ENCODE measurements at places on chromosomes 11 and 22. TPM values are rescaled to one million over a fixed set of nuclear protein-coding genes. Genes with fewer than 3 reads are reported as not detected.

GRCh38 chr22:48333816-48334735, 1493.6 kb downstream of the BRD1 start:
- no peak for DNase-seq

DNA sequence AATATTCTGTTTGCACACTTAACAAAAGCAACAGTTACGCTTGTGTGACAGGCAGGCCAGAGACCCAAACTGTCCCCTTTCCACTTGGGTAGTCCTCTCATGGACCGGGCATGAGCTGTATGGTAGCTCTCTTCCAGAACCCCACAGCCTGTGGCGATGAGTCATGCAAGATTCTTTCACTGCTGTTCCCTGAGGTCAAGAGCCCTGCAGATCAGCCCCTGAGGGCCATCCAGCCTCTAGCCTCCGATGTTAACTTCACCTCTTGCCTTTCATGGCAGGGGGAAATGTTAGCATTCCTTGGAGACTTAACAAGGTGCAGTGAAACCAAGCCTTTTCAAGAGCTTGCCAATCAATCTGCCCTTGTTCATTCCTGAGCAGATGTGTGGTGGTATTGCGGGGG, 63.2 kb upstream of the DEUP1 start:
- DNase-seq = no peak

CLCF1 gene
- polyA plus RNA-seq = 9.6 TPM

BANF1 gene
- 120 TPM for polyA plus RNA-seq

DNA sequence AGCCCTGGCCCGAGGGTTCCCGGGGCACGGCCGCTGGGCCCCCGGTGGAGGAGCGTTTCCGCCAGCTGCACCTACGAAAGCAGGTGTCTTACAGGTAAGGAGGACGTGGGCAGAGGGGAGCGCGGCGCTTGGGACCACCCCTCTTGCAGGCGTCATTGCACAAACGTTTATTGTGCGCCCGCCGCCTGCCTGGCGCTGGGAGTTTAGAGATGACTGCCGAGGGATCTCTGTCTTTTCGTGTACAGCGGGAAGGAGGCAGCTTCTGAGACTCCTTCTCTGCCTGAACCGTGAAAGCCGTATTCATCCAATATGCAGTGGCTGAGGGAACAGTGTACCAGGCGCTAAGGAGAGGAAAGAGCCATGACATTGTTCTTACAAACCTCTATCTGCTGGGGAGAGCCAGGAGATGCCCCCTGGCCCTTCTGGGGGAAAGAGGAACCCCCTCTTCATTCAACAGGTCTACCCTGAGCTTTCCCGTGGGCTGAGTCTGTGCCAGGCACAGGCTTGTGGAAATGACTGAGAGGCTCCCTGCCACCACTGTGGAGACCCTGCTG, 13.8 kb upstream of the DGKZ start:
- no peak for DNase-seq

GRCh38 chr11:66868726-66869566, 12.1 kb downstream of the LRFN4 start:
- peak; percentile 54 for DNase-seq

MRGPRX1 gene
- polyA plus RNA-seq = not detected

DNA sequence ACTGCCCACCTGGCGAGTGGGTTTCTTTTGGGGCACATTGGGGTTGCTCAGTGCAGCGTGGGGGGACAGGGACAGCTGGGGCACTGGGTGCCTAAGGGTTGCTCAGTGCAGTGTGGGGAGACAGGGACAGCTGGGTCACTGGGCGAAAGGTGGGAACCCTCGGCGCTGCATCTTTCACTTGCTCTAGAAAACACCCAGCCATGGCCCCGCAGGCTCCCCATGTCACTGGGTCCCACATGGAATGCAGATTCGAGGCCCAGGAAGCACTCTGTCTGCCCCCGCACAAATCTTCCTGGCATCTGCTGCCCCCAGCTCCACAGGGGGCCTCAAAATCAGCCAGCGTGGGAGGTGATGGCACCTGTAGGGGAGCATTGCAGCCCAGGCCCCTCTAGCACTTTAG, 229.3 kb downstream of the BRD1 start:
- DNase-seq = no peak
